ENCODE measurements at places on chromosomes 11 and 22. TPM values are rescaled to one million over a fixed set of nuclear protein-coding genes. Genes with fewer than 3 reads are reported as not detected.

DNA sequence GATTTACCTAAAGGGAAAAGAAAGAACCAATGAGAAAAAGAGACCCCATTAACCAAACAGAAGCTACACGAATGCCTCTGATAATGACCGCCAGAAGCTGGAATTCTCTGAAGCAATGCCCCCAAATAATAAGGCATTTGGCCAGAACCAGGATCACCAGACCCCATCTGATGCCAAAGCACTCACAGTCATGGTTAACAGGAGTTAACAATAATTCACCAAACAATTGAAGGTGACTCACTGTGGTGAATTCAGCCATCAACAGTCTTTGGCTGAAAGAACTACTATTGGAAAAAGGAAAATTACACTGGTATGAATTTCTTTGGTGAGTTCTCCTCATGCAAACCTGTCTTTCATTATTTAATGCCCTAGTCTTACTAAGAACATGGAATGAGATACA lies 21.9 kb upstream of the NFRKB start:
- no peak for DNase-seq

DNA sequence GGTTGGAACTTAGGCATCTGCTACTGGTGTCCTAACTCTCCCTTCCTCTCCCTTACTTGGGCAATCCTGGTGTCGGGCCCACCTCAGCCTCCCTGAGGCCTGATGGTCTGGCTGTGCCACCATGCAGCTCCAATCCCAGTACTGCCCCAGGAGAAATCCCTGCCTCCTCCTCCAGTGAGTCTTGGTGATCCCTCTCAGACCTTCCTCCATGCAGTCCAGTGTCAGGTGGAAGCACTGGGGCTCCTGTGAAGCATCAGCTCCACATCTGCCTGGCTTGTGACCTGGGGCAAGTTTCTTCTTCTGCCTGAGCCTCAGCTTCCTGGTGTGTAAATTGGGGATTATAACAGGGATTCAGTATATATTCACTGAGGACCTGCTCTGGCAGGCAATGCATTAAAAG lies 1.8 kb upstream of the PELI3 start:
- no peak for DNase-seq

DNA sequence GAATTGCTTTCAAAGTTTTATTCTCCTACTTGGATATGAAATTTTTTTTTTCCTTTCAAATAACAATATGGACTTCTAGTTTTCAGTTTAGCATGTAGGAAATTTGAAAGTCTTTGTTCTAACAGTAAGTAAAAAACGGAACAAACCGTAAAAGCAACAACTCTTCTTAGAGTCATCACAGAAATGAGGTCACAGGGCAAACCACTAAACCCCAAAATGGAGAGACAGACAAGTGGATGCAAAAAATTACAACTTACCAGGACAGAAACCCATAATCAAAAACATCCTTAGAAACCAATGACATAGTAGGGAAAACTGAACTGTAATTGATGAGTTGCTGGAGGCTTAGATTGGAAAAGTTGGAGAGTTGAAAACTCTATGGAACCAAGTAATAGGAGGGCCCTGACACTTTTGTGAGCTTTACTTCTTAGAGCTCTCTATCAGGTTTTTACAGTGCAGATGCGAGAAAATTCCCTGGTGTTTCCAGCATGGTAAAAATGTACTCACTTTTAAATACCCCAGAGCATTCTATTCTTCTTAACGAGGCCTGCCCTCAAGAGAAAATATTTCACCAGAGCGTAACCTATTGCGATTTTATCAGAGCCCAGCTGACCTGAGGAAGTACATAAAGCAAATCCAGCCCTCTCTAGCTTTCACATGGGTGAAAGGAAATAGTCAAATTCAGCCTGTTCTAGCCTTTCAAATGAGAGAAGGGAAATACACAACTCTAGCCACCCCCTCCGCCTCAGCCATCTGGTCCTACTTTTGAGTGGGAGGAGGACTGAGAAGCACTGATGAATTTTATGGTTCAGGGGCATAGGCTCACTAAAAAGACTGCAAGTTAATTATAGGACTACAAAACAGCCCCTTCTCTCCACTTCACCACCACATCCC lies 39.1 kb downstream of the CASP12 start:
- DNase-seq = no peak

DNA sequence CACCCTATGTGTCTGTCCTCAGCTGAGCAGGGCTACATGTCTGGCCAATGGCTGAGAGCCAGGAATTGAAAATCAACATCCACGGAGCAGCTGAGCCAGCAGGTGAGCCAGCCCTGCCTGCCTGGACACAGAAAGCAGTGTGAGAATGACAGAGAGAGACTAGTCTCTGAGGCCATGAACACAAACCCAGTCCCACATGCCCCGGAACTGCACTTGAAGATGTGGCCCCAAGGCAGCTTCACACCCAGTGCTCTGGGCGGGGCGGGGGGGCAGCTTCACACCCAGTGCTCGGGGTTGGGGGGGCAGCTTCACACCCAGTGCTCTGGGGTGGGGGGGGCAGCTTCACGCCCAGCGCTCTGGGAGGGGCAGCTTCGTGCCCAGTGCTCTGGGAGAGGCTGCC lies 37.6 kb downstream of the TRMU start:
- DNase-seq = no peak

The BARX2 gene
- not detected for total RNA-seq
